ENCODE measurements at places on chromosomes 2 and 18.

- no peak for DNase-seq
Measured at GRCh38 chr2:56741601-56742102, 557.9 kb downstream of the CCDC85A start.

GRCh38 chr2:174120346-174120745, 128.0 kb downstream of the OLA1 start:
- DNase-seq, result no peak

GRCh38 chr18:4755848-4756247, 300.7 kb upstream of the DLGAP1 start:
- no peak for DNase-seq

GRCh38 chr2:20299113-20299512, 51.5 kb downstream of the PUM2 start:
- no peak for DNase-seq

DNA sequence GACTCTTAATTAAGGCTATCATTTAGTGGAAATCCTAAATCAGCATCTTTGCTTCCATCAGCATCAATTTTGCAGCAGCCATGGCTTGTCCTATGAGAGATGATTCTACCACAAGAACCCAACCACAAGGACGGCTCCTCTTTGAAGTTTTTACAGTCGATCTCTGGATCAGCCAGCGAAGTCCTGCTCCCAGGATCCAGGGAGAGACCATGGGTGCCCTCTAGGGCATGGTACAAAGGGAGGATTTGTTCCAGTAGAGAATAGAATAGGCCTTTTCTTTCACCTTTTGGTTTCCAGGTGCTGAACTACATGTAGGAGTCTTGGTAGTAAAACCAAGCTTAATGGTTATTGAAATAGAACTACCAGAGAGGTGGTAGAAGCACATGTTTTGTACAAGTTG, 52.7 kb downstream of the TMEM200C start:
- no peak for DNase-seq

- DNase-seq, result no peak
Measured at GRCh38 chr2:233816334-233816733, 38.0 kb downstream of the HJURP start.

DNA sequence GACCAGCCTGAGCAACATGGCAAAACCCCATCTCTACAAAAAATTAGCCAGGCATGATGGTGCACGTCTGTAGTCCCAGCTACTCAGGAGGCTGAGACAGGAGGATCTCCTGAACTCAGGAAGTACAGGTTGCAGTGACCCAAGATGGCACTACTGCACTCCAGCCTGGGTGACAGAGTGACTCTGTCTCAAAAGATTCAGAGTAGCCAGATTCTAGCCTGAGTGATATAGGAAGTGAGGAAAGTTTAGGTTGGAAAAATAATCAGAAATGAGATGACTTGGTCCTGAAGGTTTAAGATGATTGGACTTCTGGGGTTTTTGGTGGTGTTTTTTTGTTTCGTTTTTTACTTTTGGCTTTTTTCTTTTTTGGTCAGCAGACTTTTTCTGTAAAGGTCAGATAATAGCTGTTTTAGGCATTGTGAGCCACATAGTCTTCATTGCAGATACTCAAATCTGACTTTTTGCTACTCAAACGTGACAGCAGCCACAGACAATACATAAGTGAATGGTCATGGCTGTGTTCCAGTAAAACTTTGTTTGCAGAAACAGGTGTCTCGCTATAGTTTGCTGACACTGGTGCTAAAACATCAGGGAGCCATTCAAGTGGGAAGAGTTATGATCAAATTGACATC, 104.1 kb upstream of the UBXN4 start:
- no peak for DNase-seq

GRCh38 chr18:59469463-59470180, 110.6 kb upstream of the LMAN1 start:
- DNase-seq, result no peak

DNA sequence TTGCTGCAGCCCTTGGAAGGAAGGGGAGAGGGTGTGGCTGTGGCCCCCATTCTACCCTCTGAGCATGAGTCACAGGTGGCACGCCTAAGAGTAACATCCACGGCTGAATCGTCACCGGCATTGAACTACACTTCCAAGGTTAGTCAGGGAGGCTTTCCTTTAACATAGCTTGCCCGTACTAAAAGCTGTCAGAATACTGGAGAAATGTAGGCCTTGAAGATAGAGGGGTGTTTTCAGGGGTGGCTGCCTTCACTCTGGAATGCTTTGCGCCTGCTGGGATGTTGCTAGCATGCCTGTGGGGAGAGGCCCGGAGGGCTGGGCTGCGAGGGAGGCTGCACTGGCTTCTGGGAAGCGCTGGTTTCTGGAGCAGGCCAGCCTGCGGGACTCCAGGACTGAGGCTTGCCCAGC, 333.7 kb downstream of the AGAP1 start:
- no peak for DNase-seq

- DNase-seq, result no peak
Measured at GRCh38 chr2:20590704-20591515, 60.0 kb downstream of the HS1BP3 start.

GRCh38 chr2:66389651-66390131, 45.2 kb upstream of the MEIS1 start:
- DNase-seq, result no peak

- DNase-seq, result no peak
Measured at GRCh38 chr2:207467716-207468347, 61.9 kb upstream of the CREB1 start.

DNA sequence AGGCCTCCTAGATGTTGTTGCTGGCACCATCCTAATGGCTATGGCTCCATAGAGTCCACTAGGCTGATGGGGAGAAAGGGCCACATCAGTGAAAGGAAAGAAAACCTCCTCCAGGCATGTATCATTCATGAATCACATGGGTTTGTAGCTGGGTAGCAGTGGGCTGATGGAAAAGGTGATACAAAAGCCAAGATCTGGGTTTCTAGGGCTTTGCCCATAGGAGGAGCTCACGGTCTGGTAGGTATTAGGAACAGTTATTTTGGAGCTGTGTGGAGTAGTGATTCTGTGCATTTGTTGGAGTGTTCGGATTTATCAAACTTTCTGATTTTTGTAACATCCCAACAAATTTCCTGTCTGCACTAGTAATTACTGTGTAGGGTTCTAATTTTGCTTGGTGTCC, 259.2 kb downstream of the SLC4A3 start:
- DNase-seq, result no peak

- DNase-seq, result no peak
Measured at GRCh38 chr2:236785611-236786057, 216.0 kb downstream of the ACKR3 start.

DNA sequence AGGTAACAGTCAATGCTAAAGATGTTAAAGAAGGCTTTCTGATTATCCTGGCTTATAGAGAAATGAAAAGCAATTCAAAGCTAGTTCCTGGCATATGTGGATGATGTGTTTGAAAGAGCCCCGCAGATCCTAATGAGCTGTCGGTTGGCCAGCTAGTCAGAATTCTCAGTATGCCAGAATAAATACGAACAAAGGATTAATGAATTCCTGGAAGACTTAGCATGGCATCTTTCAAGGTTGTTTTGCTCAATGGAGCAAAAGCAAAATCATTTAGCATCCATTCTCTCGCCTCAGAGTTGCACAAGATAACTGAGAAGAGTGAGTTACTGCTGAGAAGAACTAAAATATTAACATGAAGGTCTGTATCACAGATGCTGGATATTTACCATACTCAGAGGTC, 307.6 kb downstream of the RIT2 start:
- DNase-seq, result no peak

- DNase-seq, result no peak
Measured at GRCh38 chr2:237668440-237668839, 41.1 kb downstream of the LRRFIP1 start.

DNA sequence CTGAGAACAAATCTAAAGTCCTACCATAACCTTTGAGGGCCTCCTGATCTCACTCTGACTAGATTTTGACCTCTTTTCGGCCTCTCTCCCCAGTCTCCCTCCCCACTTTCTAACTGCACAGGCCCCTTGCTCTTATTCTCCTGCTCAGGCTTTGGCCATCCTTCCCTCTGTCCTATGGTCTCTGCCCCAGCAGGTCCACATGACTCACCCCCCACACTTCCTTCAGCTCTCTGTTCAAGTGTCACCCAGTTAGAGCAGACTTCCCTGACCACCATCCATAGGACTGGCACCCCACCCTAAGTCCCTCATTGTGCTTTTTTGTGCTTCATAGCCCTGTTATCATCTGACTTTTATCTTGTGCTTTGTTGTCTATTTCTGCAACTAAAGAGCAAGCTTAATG, 41.2 kb upstream of the NT5C1B start:
- no peak for DNase-seq

- no peak for DNase-seq
Measured at GRCh38 chr2:136407117-136407951, 289.4 kb upstream of the CXCR4 start.

GRCh38 chr2:234308813-234309195, 188.1 kb downstream of the ARL4C start:
- DNase-seq, result no peak

DNA sequence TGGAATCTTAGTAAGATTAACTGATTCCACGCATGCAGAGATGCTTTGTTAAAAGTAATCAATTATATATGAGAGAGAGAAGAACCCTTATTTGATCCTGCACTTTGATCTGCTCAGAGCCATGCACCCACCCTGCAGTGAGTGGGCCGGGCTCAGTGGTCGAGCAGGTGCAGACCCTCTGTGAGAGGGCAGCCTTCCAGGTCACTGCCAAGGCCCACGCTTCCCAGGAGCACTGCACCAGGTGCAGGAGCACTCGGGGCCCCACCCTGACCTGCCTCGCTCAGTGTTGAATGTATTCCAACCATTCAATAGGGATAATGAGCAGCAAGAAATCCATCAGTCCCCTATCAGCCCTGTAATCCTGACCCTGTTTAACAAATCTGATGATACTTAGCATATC, 126.9 kb downstream of the TMEM200C start:
- DNase-seq, result no peak

GRCh38 chr2:230903231-230904150, 21.6 kb downstream of the GPR55 start:
- no peak for DNase-seq

DNA sequence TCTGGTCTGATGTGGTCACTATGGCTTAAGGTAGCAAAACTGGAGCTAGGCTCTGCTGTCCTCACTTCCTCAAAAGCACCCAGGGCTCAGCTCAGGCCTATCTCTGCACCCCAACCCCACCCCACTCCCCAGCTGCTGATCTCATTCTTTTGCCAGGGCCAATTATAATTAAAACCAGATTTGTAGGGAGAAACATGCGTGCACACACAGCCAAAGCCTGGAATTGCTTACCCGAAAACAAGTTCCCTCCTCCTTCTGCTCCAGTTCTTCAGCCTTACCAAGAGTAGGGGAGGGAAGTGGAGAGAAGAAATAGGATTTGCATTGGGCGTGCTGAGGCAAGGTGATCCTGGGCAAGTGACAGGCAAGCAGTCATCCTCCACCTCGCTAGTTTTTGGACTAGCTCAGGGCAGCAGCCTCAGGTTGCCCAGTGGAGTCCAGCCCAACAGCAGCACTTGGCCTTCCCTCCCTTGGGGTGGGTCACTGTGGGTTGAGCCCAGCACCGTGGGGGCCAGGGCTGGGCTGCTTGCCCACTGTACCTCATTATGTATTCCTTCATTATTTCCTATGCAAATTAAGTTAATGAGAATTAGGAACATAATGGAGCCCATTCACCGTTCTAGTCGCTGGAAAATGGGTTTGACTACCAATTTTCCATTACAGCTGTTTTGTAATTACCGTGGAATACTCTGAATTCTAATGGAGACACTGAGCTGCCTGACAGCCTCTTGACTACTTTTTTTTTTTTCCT, 199.1 kb upstream of the CELF4 start:
- DNase-seq, result no peak

GRCh38 chr2:100104718-100105677, 37.4 kb downstream of the AFF3 start:
- peak; percentile 43 for DNase-seq

GRCh38 chr18:57621246-57621604, 411 bp downstream of the NARS1 start:
- DNase-seq, result peak; percentile 21

DNA sequence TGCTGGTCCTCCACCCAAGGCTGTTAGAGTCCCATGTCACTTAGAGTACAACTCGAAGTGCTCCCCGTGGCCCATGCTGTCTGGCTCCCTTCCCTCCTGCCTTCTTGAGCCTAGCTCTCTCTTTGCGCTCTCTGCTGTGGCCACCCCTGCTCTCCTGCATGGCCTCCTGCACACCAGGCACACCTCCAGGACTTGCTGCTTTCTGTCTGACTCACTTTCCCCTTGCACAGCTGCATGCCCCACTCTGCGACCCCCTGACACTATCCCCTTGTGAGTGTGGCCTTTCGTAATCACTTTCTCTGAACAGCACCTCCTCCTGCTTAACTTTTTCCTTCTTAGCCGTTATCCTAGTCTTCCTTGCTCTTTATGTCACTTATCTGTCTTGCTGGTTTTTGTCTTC, 343.6 kb downstream of the TGIF1 start:
- DNase-seq, result no peak

DNA sequence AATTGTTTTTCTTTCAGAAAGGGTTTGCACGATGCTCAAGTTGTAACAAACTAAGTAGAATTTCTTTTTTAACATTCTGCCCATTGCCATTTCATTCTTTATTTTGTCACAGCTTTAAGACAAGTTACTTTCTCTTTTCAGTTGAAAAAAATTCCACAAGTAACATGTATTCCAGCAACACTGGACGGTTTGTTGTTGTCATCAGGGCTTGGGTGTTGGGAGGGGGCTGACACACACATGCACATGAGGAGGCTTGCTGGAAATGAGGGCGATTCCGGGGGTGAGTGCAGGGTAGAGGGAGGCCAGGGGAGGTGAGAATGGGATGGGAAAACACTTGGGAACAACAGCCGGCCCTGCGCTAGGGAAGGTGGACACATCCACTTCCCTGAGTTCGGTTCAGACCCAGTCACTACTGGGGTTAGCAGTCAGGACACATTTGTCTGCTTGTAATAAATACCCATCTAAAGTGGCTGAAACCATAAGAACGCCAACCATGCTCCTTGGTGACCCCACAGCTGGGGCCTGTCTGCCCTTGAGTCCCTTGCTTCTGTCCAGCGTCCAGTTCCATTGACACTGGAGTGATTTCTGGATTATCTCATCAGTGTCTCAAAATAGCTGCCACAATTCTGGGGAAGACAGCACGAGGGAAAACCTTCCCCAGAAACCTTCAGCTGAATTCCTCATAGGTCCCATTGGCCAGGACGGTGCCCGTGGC, 141.8 kb upstream of the BCL2L11 start:
- no peak for DNase-seq

DNA sequence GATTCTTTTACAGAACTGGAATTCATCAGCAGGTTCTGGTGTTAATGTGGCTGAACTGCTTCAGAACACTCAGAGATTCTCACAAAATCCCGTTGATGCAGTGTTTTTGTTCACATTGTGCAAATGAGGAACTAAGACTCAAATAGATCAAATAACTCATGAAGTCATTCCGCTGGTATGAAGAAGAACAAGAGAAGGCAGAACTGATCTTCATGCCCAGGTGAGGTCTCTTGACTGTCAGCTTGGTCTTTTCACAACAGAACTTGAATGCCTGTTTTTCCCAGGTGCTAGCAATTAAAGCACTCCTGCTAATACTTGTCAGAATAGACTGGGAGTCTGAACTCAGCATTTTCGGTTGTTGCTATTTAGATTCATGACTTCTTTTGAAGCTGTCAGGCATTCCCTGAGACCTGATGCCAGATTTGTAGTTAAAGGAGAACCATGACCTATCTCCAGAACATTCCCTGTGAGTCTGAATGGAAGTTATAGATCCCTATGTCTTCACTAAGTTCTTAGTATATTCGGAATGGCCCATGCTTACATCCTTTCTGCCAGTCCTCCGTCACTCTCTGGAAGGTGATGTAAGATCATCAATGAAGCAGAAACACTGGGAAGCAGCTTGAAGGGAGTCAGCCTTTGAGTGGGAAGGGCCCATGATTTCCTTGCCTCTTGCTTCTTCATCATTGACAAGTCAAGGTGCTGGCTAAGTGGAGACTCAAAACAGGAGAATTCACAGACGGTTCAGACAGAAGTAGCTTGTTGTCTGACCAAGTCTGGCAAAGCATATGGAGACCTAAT, 155.7 kb downstream of the MTCL1 start:
- no peak for DNase-seq
